ENCODE measurements at places on chromosomes 7 and 10. TPM values are rescaled to one million over a fixed set of nuclear protein-coding genes. Genes with fewer than 3 reads are reported as not detected.
A peak's percentile ranks its signal among the peaks of the same experiment; 100 is the strongest.

- no peak for DNase-seq
These were observed 18.2 kb downstream of the SFTPD start for GRCh38 chr10:79930751-79931150.

The NRCAM gene
- 4.7 TPM for total RNA-seq

DNA sequence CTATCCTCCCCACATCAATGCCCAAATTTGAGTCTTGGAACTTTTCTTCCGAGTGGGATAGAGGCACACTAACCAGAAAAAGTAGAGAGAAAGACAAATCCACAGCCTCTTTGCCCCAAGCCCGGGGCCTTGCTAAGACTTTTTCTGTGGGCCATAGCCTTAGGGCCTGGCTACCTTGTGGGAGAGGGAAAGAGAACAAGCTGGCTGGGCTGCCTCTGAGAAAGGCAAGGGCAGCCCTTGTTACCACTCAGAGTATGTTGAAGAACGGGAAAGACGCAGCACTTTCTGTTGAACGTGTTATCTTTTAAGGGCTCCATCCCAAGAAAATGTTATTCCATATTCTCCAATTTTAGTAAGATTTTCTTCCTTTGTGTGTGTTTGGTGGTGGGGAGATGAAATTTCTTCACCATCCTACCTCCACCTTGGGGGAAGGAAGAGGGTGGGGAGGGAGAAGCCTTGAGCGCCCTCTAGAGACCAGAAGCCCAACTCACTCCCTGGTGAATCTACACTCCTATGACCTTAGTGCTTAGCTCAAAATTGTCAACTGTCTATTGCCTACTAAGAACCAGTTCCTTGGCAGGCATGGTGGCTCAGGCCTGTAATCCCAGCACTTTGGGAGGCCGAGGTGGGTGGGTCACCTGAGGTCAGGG is 3.9 kb upstream of the NRF1 start:
- DNase-seq, result peak; percentile 9

- DNase-seq, result no peak
These were observed 8.5 kb upstream of the DRGX start for GRCh38 chr10:49404321-49404878.

The LRIT1 gene
- not detected for total RNA-seq

GRCh38 chr7:13069841-13070240 is 382.4 kb downstream of the ARL4A start:
- no peak for DNase-seq

- DNase-seq, result peak; percentile 65
These were observed at the start of the genes DYDC1 and DYDC2 for GRCh38 chr10:80356563-80356988. DYDC1 (minus strand) TSS chr10:80356755; CDS start chr10:80352601, 4,154 bp downstream. DYDC2 (plus strand) TSS chr10:80356781; CDS start chr10:80362444, 5,663 bp downstream.

All from thymus (tissue), 14 donors.